Aorta (tissue), 5 donors: ENCODE measurements at places on chromosomes 2 and 18. TPM values are rescaled to one million over a fixed set of nuclear protein-coding genes. Genes with fewer than 3 reads are reported as not detected.

Gene SYT4
- not detected for total RNA-seq

DNA sequence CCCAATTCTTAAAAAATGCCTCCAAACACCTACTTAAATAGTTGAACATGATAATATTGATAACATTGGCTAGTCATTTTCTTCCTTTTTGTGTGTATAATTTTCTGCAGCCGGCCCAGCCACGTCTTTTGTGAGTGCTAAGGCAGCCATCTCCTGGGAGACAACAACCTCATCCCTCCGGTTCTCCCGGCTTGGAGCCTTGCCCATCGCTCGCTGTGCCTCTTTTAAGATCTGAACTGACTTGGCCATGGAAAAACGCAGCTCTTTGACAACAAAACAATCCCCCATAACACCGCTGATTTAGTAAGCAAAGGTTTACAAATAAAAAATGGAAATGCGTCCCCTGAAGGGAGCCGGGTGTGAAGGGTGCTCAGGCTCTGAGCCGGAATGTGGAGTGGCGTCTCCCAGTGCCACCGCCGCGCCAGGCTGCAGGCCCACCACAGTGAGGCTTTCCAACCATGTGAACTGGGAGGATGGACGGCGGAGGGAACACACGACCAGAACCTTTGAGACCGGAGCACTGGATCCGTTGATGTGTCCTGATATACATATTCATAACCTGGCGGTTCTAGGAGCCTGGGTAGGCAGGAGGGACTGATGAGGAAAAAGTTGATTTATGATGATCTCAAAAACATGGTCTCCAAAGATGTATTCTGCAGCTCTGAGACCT, 87.4 kb downstream of the SMIM21 start:
- no peak overlapping the region for H3K4me3 ChIP-seq
- H3K4me1 ChIP-seq: no peaks in the 10 kb centered on the region
- H3K27me3 ChIP-seq: no peaks in the 10 kb centered on the region
- no peak overlapping the region for H3K27ac ChIP-seq
- no peak for DNase-seq
- H3K36me3 ChIP-seq: no peaks in the 10 kb centered on the region

Gene SLC38A11
- total RNA-seq: 1.4 TPM

DNA sequence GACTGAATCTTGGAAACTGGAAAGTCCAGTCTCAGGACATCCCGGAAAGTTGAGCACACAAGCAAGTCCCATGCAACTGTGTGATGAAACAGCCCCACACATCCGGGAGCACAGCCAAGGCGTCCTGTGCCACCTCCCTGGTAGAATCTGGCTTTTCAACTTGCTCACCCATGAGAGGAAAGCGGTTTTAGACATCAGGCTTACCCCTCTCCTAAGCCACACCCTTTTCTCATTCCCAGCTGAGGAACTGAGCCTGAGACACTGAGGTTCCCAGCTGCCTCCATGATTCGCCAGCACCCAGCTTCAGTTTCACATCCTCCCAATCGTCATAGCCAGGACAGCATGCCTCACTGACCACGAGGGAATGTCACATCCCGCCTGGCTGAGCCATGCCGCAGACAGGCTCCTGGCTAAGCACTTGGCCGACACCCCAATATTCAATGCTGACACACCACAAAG, 60.3 kb downstream of the STEAP3 start:
- peak; percentile 89 for DNase-seq
- no peaks in the 10 kb centered on the region for H3K27me3 ChIP-seq
- H3K36me3 ChIP-seq: no peaks in the 10 kb centered on the region
- H3K27ac ChIP-seq: no peak overlapping the region
- no peaks in the 10 kb centered on the region for H3K4me1 ChIP-seq
- H3K4me3 ChIP-seq: no peak overlapping the region

Gene KIF1A
- 0.72 TPM for total RNA-seq

GRCh38 chr2:118307864-118308263, 219.6 kb downstream of the INSIG2 start:
- no peak overlapping the region for H3K27ac ChIP-seq
- no peaks in the 10 kb centered on the region for H3K36me3 ChIP-seq
- H3K27me3 ChIP-seq: no peaks in the 10 kb centered on the region
- no peak for DNase-seq

DNA sequence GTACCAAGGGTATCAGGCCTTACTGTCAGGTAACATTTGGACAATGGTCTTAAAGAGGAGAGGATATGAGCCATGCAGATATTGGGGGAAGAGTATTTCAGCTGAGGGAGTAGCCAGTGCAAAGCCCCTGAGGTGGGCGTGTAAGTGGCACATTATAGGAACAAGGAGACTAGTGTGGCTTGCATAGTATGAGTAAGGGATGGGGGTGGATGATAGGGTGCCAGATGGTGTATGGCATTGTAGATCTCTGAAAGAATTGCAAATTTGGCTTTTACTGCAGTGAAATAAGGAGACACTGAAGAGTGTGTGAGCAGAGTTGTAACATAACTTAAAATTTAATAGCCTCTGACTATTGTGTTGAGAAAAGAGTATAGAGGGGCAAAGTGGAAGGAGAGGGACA, 244.0 kb downstream of the PDE11A start:
- no peaks in the 10 kb centered on the region for H3K36me3 ChIP-seq
- H3K27me3 ChIP-seq: no peaks in the 10 kb centered on the region
- H3K4me3 ChIP-seq: no peak overlapping the region
- no peak for DNase-seq
- H3K4me1 ChIP-seq: no peaks in the 10 kb centered on the region
- H3K27ac ChIP-seq: no peak overlapping the region

DNA sequence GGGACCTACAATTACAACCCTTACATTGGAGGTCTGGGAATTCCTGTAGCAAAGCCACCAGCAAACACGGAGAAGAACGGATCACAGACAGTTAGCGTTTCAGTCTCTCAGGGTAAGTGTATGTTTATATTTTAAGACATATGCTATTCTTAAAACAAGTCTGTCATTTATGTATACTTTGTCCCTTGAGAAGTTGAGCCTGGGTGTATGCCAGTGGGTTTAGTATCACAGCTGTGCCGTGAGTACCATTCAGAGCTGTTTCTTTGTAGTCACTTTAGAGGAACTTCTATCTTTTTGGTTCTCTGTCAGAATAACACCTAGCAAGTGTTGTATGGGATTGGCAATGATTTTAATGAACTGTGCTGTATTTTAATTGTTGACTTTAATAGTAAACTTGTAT, 125.6 kb downstream of the BIRC6 start:
- no peaks in the 10 kb centered on the region for H3K27me3 ChIP-seq
- H3K27ac ChIP-seq: no peak overlapping the region
- peaks cover 7% of the 10 kb centered on the region for H3K36me3 ChIP-seq
- no peak for DNase-seq
